Umbilical cord (tissue), 2 donors: ENCODE measurements at places on chromosomes 3 and 15. TPM values are rescaled to one million over a fixed set of nuclear protein-coding genes. Genes with fewer than 3 reads are reported as not detected.

TMEM42 gene
- 24.8 TPM for total RNA-seq

CP gene
- 21.7 TPM for total RNA-seq

C3orf85 gene
- 2.6 TPM for total RNA-seq

WDR72 gene
- 5.1 TPM for total RNA-seq

PPP1R14D gene
- 1.7 TPM for total RNA-seq

HDC gene
- 6.5 TPM for total RNA-seq

SCN5A gene
- total RNA-seq, result 22.1 TPM

TF gene
- total RNA-seq, result 7.9 TPM

COX5A gene
- 19.7 TPM for total RNA-seq

POLQ gene
- 2.4 TPM for total RNA-seq

TMEM266 gene
- total RNA-seq, result 1.4 TPM

HRG gene
- 1.9 TPM for total RNA-seq

SLC28A2 gene
- not detected for total RNA-seq

WNT7A gene
- total RNA-seq, result 1.4 TPM

ABI3BP gene
- 51.8 TPM for total RNA-seq

CYP1A2 gene
- total RNA-seq, result 0.96 TPM
